ENCODE measurements at places on chromosomes 7 and 10. TPM values are rescaled to one million over a fixed set of nuclear protein-coding genes. Genes with fewer than 3 reads are reported as not detected.
A peak's percentile ranks its signal among the peaks of the same experiment; 100 is the strongest.

TFR2 gene
- 0.26 TPM for total RNA-seq

DNA sequence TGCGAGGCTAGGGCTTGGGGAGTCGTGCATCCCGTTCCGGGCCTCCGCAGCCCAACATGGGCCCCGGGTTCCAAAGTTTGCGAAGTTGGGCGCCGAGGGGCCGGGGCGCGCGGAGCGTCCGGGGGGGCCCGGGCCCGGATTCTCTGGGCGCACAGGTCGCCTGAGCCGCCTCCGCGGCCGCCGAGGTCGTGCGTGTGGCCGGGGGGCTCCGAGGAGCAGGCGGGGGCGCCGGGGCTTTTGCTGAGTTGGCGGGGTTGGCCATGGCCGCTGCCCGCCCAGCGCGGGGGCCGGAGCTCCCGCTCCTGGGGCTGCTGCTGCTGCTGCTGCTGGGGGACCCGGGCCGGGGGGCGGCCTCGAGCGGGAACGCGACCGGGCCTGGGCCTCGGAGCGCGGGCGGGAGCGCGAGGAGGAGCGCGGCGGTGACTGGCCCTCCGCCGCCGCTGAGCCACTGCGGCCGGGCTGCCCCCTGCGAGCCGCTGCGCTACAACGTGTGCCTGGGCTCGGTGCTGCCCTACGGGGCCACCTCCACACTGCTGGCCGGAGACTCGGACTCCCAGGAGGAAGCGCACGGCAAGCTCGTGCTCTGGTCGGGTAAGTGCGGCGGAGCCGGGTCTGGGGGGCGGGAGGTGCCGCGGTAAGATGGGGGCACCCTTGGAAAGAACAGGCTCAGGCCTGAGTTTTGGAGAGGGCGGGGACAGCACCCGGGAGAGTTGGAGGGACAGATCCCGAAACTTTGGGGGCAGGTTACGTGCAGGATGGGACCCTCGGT is 643 bp downstream of the SMO start:
- peak; percentile 25 for DNase-seq

DNA sequence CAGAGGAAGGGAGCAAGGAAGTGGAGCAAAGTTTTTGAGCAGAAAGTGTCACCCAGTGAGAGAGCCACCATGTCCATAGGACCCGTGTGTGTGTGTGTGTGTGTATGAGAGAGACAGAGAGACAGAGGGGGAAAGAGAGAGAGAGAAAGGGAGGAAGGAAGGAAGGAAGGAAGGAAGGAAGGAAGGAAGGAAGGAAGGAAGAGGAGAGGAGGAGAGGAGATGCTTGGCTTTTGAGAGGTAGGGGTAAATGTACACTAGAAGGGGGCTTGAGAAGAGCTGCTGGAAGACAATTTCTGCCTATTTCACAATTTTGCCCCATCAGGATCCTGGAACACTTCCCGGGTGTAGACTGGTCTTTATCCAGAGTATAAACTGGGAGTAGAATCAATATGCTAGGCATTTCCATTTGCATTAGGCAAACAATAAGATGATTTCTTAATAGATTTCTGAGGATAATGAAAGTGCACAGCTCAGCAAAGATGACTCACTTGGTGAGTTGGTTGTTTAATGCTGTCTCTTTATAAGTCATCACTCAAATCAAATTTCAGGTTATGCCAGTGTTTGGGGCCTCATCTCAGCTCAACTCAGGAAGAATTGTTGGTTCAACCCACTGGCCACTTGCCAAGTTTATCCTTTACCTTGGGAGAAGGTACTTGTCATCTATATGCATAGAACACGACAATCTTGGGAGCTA is 70.0 kb upstream of the FAM13C start:
- DNase-seq: no peak

- DNase-seq: no peak
These were observed 20.3 kb downstream of the NACAD start for GRCh38 chr7:45068236-45069023.

GRCh38 chr7:70736715-70737460 is 395.1 kb upstream of the GALNT17 start:
- DNase-seq: no peak

GRCh38 chr7:37309493-37309892 is 139.2 kb downstream of the ELMO1 start:
- no peak for DNase-seq

- DNase-seq: no peak
These were observed 9.3 kb downstream of the YKT6 start for GRCh38 chr7:44210107-44210506.

GRCh38 chr7:121081327-121081936 is 92.9 kb downstream of the CPED1 start:
- DNase-seq: peak; percentile 68

SKIDA1 gene
- total RNA-seq: 3.8 TPM

LGI1 gene
- total RNA-seq: not detected

DNA sequence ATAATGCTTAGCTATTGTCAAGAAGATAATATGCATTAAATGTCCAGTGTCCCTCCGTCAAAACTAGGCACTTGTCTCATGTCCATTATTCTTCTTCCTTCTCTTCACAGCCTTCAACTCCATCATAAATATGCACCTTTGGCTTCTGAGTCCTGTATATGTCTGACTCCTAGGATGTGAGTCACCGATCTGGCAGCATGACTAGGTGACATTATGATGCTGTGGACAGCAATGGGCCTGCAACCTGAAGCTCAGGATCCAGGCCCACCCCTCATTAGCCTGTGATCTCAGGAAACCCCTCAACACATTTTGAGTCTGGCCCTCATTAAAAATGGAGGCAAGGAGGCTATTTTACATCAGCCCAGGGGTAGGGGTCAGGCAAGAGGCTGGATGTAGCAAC is 362.5 kb upstream of the ZMIZ1 start:
- DNase-seq: no peak

DNA sequence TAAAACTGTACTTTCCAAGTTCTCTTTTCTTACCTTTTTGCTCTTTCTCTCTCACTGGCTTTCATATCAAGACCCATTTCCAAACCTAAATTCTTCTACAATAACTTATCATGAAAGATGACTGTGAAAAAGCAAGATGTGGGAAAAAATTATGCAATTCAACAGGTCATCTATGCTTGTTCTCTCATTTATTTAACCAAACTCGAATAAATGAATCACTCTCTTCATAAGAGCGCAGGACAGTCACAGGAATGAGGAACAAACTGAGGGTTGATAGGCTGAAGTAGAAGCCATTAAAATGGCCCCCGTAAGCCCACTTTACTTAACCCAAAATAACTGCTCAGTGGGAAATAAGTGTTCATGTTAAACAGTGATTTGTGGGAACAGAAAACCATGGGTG is 1289.7 kb upstream of the SORCS1 start:
- DNase-seq: no peak

TMEM213 gene
- total RNA-seq: not detected

DNA sequence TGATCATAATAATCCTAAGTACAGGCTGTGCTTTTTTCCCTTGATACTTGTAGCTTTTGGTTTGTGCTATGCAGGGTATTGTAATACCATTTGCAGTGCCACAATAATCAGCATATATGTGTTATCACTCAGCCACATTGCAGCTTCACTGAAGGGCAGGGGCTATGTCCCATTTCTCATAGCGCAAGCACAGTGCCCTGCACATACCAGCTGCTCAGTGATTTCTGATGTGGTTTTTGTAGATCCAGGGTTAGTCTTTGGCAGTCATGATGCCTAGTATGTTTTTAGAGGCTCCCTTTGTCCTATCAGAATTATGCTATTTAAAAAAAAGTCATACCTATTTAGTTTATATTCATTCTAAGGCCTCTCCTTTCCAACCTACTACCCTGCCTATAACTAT is 25.8 kb downstream of the MET start:
- no peak for DNase-seq

DNA sequence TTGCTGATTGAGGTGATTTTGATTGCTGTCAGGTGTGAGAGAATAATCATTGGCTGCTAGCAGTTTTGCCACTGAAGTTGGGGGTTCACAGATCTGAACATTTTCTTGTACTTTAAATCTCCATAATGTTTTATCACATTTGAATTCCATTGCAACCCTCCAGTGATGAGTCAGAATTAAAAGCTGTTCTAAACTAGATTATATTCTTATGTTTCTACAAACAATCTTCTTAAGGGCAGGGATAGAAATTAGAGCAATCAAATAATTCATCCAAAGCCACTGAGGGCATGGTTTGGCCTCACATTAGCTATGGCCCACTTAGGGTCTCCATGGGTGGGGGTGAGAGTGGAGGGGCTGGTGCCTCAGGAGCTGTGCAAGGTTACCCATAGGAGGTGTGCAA is 53.0 kb upstream of the RPA3 start:
- no peak for DNase-seq

GRCh38 chr10:88271761-88272543 is 311.2 kb downstream of the RNLS start:
- no peak for DNase-seq

- DNase-seq: no peak
These were observed 184.4 kb downstream of the CAMK1D start for GRCh38 chr10:12533723-12534122.

DNA sequence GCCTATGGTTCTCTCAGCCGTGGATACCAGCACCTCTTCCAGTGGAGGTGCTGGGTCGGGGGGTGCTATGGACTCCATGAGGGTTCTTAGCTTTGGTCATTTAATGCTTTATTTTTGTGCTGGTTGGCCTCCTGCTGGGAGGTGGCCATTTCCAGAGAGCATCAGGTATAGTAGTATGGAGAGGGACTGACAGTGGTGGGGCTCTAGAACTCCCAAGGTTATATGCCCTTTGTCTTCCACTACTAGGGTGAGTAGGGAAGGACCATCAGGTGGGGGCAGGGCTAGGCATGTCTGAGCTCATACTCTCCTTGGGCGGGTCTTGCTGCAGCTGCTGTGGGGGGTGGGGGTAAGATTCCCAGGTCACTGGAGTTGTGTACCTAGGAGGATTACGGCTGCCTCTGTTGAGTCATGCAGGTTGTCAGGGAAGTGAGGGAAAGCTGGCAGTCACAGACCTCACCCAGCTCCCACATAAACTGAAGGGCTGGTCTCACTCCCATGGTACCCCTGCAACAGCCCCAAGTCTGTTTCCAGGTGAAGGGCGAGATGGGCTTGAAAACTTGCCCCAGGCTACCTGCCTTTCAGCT is 763.2 kb upstream of the LRRTM3 start:
- no peak for DNase-seq

DNA sequence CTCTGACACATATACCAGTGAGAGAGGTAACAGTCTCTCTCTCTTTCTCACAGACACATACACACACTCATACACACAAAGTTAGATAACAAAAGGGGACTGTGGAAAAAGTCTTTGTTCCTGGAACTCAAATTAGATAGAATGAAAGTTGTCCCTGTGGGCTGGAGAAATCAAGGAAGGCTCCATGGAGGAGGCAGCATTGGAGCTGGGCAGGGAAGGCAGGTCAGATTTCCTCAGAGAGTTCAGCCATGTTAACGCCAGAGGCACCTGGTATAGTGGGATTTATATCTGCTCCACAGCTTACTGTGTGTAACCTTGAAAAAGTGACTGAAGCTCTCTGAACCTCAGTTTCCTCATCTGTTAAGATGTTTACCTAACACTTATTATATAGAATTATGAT is 38.7 kb downstream of the LDB3 start:
- no peak for DNase-seq

DNA sequence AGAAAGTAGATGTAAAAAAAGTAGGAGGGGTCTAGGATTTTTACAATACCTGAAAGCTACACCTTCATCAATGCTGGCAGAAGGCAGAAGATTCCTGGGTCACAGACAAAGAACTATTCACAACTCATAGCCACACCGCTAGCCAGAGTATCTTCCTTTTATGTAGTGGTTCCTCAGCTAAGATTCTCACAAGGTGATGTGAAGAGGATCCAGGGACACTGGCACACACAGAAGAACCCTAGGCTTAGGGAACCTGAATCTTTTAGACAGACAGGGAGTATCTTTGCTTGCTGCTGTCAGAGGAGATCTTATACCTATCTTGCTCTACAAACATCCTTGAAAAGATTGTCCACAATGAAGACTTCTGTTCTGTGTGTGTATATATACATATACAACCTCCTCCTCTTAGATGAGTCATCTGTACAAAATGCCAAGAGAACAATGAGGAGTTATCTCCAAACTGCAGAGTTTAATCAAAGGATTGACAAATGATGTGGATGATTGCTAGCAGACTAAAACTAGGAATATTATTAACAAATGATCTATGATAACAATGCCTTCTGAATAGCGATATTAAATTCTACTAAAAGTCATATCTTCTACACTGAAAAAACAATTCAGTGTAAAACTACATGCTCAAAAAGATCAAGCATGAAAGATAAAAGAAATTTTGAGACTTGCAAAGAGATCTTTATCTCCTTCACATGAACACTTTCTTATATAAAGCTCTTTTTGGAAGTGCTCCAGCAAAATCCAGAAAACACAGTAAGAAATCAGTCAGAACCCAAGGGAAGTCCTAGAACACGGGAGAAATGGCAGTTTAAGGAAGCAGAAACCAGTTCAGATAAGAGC is 409.3 kb downstream of the PARD3 start:
- peak; percentile 70 for DNase-seq

CHST15 gene
- total RNA-seq: 72.9 TPM

GRCh38 chr10:112914288-112914952 is 35.6 kb upstream of the TCF7L2 start:
- no peak for DNase-seq

C10orf67 gene
- total RNA-seq: not detected

DNA sequence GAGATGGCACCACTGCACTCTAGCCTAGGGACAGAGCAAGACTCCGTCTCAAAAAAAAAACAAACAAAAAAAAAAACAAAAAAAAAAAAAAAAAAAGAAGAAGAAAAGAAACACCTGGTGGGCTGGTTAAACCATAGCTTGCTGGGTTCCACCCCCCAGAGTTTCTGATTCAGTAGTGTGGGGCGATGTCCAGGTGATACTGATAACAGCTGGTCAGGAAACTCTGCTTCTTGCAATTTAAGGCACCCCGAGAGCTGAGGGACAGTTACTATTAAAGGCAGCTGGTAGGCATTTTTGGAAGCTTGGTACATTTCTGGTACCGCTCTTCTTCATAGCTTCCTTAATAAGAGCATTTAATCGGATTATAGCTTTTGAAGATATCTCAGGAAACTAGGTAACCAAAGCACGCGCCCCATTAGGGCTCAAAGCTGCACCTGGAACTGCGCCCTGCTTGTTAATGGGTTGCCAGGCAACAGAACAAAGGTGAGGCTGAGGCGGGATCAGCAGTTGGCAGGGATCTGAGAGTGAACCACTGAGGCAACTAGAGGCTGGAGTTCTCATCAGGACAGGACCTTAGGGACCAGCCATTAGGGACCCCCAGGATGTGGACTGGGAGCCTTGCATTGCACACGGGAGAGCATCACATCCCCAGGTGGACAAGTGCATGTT is 6.5 kb upstream of the SDK1 start:
- DNase-seq: no peak

SORBS1 gene
- 0.77 TPM for total RNA-seq

GRCh38 chr7:43328785-43329380 is 216.4 kb downstream of the HECW1 start:
- no peak for DNase-seq
